Anterior cingulate cortex (tissue), 58 donors: ENCODE measurements at places on chromosomes 11 and 22.

GRCh38 chr11:86214710-86215109 lies 29.8 kb upstream of the EED start:
- DNase-seq: no peak

DNA sequence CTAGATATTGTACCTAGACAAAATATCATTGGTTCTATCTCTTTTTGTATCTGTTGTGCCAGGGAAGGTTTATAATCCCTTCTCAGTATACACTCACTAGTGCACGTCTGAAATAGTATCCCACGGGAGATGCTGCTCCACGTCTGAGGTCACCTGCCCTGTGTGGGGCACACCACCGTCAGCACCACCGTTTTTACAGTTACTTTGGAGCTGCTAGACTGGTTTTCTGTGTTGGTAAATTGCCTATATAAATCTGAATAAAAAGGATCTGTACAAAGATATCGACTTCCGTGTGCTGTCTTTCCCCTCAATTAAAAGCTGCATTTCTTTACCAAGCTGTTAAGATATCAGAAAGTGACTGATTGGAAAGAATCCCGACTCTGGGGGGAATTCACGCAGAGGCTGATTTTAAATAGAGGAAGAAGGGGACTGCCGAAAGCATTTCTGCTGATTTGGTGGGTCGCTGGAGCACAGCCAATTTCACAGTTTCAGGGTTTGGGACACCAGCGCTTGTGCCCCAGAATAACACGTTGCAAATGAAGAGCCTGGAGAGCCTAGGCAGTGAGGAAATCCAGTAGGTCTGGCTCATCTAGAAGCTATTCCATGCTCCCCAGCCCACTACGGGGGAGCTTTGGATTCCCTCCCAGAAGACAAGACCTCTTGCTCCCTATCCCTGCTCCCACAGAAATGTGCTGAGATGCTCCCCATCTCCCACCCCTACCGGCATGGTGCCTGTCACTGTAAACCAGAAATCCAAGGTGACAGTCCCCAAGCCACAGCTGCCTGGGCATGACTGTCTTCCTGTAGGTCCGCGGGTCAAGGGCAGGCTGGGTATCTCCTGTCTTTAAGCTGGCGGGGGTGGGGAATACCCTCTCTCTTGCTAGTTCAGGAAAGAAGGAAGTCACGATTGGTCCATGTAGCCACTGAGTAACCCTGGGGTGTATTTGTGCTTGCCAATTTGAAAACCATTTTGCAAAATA lies 12.7 kb upstream of the MYO18B start:
- no peak for DNase-seq

DNA sequence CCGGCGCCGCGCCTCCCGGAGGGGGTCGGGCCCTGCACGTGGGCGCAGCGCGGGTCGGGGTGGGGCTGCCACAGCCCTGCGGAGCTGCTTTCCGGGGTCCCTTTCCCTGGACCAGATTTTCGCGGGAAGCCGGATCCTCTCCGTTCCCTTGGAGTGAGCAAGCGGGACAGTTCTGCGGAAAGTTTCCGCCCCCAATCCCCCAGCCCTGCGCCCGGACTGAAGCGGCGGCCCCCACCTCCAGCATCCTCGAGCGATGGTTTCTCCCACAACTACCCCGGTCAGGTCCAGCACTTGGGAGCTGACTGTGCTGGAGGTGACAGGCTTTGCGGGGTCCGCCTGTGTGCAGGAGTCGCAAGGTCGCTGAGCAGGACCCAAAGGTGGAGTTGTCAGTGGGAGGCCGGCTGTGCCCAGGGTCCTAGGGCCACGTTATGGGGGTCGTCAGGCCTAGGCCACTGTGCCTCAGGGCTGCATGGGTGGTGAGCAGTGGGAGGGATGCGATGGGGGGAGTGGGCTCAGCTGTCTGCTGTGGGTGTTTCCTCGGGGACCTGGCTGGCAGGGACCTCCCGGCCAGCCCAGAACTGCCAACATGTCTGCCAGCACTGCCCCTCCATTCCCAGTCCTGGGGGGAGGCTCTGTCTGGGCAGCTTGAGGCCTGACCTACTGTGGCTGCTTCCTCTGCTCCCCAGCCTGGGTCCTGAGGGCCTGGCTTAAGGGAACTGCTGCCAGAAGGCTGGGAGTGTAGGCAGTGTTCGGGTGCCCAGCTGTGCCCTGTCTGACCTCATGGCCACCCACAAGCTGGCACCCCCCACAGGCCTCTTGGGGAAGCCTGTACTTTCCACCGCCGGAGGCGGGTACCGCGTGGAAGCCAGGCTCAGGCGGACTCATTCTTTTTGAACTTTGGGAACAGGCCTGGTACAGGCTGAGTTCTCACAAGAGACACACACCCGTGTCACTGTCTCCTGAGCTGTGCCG lies 726 bp downstream of the ST3GAL4 start:
- DNase-seq: peak; percentile 37

DNA sequence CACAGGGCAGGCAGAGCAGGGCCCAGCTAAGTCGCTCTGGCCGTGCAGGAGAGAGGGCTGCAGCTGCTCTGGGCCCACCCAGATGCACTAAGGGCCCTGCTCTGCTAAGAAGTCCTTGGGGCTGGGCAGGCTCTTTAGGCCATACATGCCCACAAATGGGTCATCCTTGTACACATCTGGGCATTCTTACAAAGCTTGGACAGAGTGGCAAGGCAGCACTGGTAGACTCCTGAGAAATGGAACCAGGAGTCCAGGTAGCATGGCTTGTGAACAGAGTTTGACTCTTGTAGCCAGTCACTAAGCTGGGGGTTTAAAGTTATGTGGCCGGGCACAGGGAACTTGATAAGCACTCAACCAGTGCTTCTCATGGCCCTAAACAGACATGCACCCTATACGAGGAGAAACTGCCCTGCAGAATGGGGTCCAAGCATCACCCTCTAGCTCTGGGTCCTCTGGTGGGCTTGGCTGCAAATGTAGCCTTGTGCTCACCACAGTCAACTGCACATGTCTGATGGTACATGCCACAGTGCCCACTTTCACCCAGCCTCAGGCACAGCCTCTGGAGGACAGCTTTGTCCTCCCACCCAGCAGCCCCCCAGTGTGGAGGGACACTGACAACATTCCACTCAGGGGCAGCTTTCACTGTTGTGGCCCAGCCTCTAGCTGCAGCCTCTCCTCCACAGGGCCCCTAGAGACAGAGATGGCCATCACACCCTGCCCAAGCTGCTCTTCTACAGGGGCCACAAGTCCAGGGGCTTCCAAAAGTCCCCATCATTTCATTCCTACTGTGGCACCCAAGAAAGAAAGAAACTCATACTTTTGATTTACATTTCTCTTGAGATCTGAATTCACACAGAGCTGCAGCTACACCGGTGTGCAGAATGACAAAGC lies 75.2 kb downstream of the DGCR2 start:
- DNase-seq: no peak

DNA sequence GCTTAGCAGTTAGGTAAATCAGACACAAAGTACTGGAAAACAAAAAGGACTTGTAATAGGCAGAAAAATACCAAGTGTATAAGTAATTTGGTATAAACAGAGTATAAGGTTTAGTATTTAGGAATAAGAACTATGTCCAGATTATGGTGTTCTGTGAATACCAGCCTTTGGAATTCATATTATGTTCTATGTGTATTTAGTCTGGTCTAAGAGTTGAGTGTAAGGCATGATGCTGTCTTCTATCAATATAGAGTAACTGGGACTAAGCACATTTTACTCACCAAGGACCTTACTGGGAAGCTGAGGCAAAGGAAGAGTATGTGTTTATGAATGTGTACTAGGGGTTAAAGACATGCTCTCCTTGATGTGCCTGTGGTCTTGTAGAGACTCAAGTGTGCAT lies 9.5 kb downstream of the SDHD start:
- DNase-seq: no peak

- no peak for DNase-seq
Measured at GRCh38 chr22:37502342-37503182, 16.4 kb upstream of the MFNG start.

DNA sequence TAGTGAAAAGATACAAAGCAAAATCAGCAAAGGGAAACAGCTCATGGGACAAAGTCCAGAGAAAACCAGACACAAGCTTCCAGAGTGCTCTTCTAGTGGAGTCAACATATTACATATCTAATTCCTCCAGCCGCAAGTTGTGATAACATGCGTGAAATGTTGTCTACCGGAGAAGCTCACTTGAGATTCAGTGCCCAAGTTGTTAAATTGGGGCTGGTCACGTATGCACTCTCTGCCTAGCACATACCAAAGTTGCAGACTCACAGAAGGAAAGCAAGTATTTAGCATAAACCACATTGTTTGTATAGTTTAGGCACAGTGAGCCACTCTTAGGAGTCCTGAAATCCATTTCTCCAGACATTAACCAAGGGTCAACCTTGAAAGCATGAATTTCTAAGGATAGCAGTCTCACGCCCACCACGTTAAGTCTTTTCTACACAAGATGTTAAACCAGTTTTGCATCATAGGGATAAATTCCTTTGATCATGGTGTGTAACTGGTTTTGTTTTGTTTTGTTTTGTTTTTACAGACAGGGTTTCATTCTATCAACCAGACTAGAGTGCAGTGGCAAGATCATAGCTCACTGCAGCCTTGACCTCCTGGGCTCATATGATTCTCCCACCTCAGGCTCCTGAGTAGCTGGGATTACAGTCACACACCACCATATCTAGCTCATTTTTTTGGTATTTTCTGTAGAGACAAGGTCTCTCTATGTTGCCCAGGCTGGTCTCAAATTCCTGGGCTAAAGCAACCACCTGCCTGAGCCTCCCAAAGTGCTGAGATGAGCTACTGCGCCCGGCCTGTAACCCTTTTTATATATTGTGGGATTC lies 39.5 kb upstream of the EP300 start:
- DNase-seq: no peak

DNA sequence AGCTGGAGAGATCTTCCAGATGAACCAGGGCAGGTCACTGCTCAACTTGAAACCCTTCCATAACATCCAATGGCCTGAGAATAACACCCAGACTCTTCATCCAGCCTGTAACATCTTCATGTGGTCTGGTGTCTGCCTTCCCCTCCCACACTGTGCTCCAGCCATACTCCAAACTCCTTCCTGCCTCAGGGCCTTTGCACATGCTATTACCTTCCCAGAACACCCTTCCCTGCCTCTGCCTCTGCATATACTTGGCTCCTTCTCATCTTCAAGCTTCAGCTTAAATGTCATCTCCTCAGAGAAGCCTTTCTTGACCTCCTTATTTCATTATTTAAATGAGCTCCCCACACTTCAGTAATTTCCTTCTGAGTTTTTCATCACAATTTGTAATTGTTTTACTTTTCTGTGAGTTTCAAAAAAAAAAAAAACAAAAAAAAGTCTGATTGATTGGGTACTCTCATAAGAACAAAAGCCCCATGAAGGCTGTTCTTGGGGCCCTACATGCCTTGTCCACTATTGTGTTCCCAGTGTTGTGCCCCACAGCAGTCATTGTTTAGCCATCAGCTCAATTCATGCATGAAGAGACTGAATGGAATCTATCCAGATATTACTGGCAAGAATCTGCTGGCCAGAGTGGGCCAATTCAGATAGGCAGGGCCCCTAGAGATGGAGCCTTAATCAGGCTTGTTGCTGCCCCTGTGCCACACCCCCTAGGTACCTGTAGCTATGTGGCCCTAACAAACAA lies 22.1 kb downstream of the LMO1 start:
- DNase-seq: no peak
